ENCODE measurements at places on chromosomes 3 and 15. TPM values are rescaled to one million over a fixed set of nuclear protein-coding genes. Genes with fewer than 3 reads are reported as not detected.

The RBMS3 gene
- total RNA-seq = 117 TPM

The CAPN3 gene
- total RNA-seq = 28.4 TPM

- DNase-seq = no peak
These were observed 68.0 kb upstream of the SLC6A11 start for GRCh38 chr3:10748040-10748439.

DNA sequence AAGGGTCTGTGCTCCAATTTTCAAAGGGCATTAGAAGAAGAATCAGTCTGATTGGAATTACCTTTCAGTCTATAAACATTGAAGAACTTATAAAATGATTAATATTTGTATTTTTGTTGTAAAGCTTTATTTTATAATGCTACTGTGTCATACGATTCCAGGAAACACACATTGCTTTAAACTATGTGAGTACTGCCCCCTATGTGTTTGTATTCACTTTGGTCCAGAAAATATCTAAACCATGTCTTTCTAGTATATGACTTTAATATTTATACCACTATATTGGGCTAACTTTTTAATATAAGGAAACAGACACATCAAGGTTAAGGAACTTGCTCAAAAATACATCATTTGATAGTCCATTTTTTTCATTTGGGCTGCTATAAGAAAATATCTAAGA, 3.2 kb upstream of the RIOX2 start:
- DNase-seq = no peak

DNA sequence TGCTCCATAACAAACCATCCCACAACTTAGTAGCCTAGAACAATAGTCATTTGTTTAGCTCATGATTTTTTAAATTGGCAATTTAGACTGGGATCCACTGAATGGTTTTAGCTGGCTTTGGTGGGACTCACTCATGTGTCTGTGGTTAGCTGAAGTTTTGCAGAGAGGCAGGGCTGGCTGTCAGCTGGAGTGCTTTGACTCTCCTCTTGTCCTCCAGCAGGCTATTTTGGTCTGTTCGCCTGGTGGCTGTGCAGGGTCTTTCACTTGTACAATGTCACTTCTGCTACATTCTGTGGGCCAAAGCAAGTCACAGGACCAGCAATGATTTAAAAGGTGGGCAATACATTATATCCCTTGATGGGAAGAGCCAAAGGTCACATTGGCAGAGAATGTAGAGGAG, 1146.5 kb downstream of the ROBO2 start:
- no peak for DNase-seq
